Tibial nerve (tissue), 4 donors: ENCODE measurements at places on chromosomes 12 and 14. TPM values are rescaled to one million over a fixed set of nuclear protein-coding genes. Genes with fewer than 3 reads are reported as not detected.

DNA sequence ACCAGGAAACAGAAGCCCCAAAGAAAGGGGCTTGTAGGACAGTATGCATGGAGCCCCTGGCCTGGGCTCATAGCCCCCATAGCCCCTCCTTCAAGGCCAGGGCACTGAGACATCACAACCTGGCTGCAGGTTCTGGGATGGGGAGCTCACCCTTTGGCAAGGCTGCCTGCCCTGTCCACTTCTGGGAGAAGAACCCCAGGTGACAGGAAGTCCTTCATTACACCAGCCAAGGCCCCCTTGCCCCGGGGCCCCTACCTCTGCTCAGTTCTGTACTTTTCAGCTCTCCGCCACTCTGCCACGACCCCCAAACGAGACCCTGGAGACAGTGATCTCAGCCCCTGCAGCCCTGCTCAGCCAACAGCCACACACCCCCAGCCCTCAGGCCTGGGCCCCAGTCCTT is 223.2 kb upstream of the RTL1 start:
- H3K36me3 ChIP-seq = no peaks in the 10 kb centered on the region
- H3K4me3 ChIP-seq = no peak overlapping the region
- no peaks in the 10 kb centered on the region for H3K4me1 ChIP-seq
- no peak overlapping the region for H3K27ac ChIP-seq
- no peak for DNase-seq
- no peaks in the 10 kb centered on the region for H3K27me3 ChIP-seq

GRCh38 chr14:100409003-100409360 is 85.8 kb downstream of the SLC25A47 start:
- H3K4me3 ChIP-seq = no peak overlapping the region
- H3K4me1 ChIP-seq = no peaks in the 10 kb centered on the region
- DNase-seq = no peak
- no peaks in the 10 kb centered on the region for H3K27me3 ChIP-seq
- no peak overlapping the region for H3K27ac ChIP-seq

DNA sequence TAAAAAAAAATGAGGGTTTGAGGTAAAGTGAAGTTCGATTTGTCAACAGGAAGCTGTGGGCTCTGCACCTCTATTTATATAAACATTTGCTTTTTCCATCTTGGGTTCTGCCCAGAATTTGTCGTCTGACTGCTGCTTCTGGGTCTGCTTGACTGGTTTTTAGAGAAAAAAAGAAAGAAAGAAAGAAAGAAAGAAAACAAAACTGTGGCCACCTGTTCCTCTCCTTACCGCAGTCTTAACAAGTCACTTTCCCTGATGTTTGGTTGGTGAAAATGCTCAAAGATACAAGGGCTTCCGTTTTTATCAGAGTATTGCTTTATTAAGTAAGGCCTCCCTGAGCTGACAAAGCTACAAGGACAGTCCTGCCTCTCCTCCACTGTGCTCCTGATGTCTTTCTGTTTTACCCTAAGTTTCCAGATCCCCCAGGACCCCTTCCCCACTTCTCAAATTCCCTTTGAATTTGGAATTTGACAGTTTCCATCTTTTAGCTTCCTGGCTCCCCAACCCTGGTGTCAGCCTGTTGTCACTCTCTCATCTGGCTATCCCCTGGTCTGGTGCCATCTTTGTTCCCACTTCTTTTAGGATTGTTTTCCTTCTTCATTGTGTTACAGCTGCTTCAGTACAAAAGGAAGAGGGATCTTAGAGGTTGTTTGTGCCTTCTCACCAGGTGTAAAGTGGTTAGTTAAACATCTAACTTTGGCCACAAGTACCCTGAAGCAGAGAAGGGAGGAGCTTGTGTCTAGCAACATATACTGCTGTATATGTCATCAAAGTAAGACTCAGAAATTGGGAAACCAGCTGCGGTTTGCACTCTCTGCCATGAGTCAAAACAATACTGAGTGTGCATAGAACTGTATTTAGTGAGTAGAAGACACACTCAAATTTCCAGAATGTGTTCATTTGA is 18.0 kb downstream of the MFAP5 start:
- no peak for DNase-seq
- H3K27ac ChIP-seq = peak overlapping the region; percentile 52
- no peaks in the 10 kb centered on the region for H3K4me1 ChIP-seq
- H3K27me3 ChIP-seq = no peaks in the 10 kb centered on the region
- peaks cover under 1% of the 10 kb centered on the region for H3K36me3 ChIP-seq
- H3K4me3 ChIP-seq = no peak overlapping the region

DNA sequence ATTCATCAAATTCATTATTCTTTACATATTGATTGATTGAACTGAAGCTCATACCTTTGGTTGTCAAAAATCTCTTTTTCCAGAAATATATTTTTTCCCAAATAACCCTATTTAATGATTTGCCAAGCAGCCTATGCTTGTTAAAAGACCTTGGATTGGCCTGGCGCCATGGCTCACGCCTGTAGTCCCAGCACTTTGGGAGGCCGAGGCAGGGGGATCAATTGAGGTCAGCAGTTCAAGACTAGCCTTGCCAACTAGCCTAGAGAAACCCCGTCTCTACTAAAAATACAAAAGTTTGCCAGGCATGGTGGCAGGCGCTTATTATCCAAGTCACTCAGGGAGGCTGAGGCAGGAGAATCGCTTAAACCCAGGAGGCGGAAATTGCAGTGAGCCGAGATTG is 165.1 kb upstream of the MGAT4C start:
- H3K36me3 ChIP-seq = no peaks in the 10 kb centered on the region
- no peak overlapping the region for H3K27ac ChIP-seq
- H3K4me1 ChIP-seq = no peaks in the 10 kb centered on the region
- no peak for DNase-seq

DNA sequence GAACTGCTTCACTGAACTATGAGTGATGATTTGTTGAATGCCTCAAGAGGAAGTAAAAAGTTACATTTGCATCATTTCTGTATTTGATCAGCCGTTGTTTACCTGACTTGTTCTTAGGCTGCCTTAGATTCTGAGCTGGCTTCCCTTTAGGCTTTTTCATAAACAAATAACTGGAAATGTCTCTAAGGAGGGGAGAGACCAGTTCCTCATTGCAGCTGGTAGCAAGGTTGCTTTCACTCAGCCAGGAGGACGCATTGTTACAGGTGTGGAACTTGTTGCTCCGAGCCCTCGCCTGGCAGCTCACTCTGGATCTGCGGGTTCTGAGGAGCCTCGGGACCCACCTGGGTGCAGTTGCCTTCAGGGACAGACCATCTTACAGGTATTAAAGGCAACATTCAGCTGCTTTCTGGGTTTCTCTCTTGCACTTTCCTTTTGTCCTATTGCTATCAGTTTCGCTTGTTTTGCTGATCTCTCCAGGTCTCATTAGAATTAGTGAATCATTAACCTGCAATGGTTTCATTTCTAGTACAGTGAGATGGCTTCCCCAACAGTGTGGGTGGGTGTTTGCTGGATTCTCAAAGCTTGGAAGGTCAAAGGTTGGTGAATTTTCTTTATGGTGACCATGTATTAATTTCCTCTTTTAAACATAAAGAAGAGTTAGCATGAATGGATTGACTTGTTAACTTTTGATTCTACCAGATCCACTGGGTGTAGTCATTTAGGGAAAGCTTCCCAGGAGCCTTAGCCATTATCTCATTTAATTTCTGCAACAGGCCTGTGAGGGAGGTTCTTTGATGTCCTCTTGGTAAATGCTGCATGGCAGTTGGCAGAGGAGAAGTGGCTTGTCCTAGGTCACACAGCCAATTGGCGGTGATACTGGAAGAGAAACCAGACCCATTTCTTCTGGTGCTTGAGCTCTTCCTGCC is at the start of gene PLEKHG7:
Gene PLEKHG7 (plus strand): TSS at position 236 of the 926 bp plus-strand sequence. CDS start 3,643 bp downstream, outside the sequence.
- H3K27me3 ChIP-seq = no peaks in the 10 kb centered on the region
- no peaks in the 10 kb centered on the region for H3K36me3 ChIP-seq
- no peak for DNase-seq

GRCh38 chr12:2348482-2348852 is 295.7 kb downstream of the CACNA1C start:
- no peak overlapping the region for H3K27ac ChIP-seq
- no peaks in the 10 kb centered on the region for H3K36me3 ChIP-seq
- no peak overlapping the region for H3K4me3 ChIP-seq
- no peaks in the 10 kb centered on the region for H3K27me3 ChIP-seq

- no peaks in the 10 kb centered on the region for H3K27me3 ChIP-seq
- no peak overlapping the region for H3K27ac ChIP-seq
- H3K36me3 ChIP-seq = no peaks in the 10 kb centered on the region
- H3K4me1 ChIP-seq = peaks cover 78% of the 10 kb centered on the region
- no peak overlapping the region for H3K4me3 ChIP-seq
- no peak for DNase-seq
These were observed 4.8 kb downstream of the ARHGAP5 start for GRCh38 chr14:32081901-32082300.

TCHP gene
- total RNA-seq = 11.4 TPM

MPHOSPH9 gene
- 27.5 TPM for total RNA-seq
